ENCODE measurements at places on chromosomes 5 and 9.

GRCh38 chr5:21237461-21237860, 1249.5 kb upstream of the CDH18 start:
- DNase-seq: no peak

- no peak for DNase-seq
Measured at GRCh38 chr5:2311851-2312250, 429.1 kb upstream of the IRX4 start.

GRCh38 chr5:137573376-137573775, 74.2 kb upstream of the SPOCK1 start:
- DNase-seq: no peak

- no peak for DNase-seq
Measured at GRCh38 chr9:105270711-105271110, 26.3 kb downstream of the SLC44A1 start.

- DNase-seq: no peak
Measured at GRCh38 chr9:76519075-76519835, 60.3 kb downstream of the GCNT1 start.

DNA sequence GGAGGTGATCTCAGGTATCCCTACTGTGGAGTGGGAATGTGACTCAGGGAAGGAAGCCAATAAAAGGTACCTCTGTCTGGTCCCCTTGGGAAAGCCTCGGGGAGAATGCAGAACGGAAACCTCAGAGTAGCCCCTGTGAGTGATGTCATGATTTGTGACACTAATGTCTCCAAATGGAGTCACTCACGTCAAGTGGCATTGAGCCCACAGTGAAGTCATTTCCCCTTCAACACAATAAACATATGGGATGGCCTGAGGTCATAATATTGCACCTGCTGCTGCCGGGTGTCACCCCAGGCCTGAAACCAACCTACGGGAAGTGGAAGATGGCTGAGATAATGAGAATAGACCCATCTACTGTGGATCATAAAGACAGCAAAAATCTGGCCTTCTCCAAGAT, 75.9 kb upstream of the GOLM1 start:
- DNase-seq: no peak

DNA sequence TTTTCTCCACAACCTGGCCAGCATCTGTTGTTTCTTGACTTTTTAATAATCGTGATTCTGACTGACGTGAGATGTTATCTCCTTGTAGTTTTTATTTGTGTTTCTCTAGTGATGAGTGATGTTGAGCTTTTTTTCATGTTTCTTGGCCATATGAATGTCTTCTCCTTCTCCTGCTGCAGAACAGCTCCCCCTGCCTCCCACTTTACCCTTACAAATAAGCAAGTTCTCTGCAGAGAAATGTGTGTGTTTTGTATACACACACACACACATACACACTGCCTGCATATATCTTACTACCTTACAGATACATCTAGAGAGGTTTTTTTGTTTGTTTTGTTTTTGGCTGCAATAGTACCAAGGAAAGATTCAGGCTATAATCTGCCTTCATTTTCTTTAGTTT, 88.7 kb upstream of the PHF24 start:
- DNase-seq: no peak

DNA sequence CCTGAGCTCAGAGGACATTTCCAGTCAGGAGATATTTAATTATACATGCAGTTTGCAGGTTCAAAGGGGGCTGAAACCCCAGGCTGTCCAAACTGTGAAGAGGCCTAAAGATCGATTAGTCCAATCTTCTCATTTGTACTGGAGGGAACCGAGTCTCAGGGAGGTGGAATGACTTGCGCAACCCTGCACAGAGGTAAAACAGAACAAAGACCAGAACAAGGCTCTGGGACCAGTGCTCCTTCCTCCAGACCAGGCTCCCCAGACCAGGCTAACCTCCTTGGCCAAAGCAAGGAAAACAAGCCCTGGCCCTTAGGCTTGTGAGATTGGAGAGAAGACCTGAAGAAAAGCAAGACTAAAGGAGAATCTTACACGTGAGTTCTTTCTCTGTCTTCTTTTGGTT, 120.8 kb downstream of the ENC1 start:
- no peak for DNase-seq

- DNase-seq: no peak
Measured at GRCh38 chr5:78972654-78973428, 12.3 kb downstream of the ARSB start.

GRCh38 chr9:136081113-136081825, 13.8 kb downstream of the NACC2 start:
- DNase-seq: no peak

DNA sequence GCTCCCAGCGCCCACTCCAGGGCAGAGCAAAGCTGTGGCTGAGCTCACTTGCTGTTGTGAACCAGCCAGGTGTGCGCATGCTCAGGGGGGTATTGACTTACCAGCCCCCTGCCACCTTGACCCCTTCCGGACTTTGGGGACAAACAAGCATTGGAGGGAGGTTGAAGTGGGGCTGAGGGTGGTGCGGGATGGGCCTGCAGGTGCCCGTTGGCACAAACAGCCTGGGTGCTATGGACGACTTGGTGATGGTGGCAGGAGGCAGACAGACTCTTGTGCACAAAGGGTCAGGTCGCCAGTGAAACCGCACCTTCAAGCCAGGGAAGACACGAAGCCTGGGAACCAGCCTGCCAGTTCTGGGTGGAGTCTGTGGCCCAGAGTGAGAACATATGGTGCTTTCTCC, 858.5 kb upstream of the PTPRD start:
- no peak for DNase-seq

GRCh38 chr5:99061711-99062110, 132.9 kb upstream of the CHD1 start:
- DNase-seq: no peak

GRCh38 chr5:110769000-110769681, 30.3 kb downstream of the SLC25A46 start:
- no peak for DNase-seq

DNA sequence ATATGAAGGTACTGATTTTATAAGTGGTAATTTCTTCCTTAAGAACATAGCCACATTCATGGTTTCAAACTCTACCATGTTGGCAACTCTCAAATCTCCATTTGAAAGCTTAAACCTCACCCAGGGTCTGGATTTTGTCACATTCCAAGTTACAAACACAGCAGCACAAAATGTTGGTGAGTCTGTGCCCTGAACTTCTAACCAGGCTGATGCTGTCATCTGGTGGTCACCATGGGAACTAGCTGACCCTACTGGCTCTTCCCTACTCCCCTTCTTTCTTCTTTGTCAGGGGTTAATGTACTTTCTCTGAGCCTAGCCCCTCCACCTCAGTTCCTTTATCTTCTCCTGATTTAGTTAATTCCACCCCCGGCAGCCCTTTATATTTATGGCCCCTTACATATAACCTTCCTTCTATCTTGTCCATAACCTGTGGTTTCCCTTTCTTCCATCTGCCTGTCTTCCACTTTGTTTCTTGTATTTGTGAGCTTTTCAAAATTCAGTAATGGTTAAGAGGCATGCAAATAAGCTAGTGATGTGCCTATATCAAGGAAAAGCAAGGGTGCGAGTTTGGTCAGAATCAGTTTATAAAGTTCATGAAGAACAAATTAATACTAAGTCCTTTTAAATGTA, 35.9 kb downstream of the TGFBR1 start:
- peak; percentile 13 for DNase-seq

DNA sequence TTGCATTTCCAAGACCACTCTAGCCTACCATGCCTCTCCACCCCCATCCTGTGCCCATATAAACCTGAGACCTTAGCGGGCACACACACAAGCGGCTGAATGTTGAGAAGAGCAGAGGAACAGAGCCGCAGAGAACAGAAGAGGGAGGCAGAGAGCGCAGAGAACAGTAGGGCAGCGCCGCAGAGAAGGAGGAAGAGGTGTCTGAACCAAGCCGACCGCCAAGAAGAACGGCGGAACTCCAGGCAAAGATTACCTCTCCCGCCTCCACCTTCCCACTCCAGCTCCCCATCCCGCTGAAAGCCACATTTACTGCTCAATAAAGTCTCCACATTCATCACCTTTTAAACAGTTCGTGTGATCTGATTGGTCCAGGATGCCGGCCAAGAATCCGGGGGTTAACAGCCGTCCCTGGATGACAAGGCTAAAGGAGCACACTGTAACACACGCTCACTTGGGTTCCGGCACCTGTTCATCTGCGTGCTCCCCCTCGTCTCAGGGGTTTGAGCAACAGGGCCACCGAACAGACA, 33.2 kb downstream of the GRIN3A start:
- no peak for DNase-seq

GRCh38 chr5:160668356-160668755, 183.7 kb downstream of the ATP10B start:
- DNase-seq: no peak

DNA sequence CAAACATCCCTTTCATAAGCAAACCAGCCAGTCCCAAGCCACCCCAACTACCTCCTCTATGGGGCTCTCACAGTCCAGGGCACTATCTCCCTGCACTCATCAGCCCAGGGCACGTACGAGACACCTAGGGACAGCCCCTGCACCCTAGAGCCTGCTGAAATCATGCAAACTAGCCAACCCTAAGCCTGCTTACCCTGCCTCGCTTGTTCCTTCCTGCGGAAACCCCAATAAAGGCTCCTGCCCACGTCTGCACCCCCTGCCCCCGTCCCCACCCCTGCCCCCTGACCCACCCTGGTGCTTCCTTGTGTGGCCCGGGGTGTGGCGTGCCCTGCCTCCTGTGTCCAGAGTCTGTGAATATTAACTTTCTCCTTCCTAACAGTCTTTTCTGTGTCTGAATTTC, 135.9 kb downstream of the GADD45G start:
- no peak for DNase-seq

GRCh38 chr5:50647726-50648125, 18.7 kb upstream of the PARP8 start:
- DNase-seq: no peak

- DNase-seq: no peak
Measured at GRCh38 chr5:113226116-113226736, 208.6 kb downstream of the TSSK1B start.

GRCh38 chr9:73962792-73963191, 534.3 kb upstream of the RORB start:
- DNase-seq: no peak

DNA sequence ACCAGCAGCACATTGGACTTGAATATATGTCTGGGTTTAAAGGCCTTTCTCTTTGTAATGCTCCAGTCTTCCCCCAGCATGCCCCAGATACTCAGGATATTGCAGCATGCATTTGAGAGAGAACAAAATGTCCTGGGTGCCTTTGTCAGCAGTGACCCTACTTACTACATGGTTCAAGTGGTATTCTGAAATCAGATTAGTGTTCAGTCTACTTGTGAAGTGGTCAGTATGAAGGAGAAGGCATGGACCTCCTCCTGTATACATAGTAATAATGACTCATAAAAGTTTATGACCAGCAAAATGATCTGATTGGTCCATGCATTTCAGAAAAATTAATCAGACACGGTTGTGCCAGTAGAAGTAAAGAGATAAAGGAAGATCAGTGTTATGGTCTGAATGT, 25.4 kb downstream of the GPR21 start:
- no peak for DNase-seq

DNA sequence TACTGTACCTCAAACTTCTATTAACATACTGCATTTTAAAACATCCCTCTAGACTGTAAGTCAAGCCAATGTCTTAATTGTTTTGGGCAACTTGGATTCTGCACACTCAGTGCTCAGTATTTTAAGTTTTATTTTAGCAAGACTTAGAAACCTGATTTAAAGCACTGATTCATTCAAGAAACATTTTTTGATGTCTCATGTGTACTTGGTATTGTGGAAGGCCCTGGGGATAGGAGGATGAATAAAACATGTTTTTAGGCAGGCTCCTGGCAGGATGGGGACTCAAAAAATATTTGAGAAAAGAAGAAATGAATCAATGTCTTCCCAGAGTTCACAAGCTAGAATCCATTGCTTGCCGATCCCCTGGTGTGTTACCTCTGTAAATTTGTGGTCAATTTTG, 334.0 kb upstream of the PUM3 start:
- DNase-seq: no peak

DNA sequence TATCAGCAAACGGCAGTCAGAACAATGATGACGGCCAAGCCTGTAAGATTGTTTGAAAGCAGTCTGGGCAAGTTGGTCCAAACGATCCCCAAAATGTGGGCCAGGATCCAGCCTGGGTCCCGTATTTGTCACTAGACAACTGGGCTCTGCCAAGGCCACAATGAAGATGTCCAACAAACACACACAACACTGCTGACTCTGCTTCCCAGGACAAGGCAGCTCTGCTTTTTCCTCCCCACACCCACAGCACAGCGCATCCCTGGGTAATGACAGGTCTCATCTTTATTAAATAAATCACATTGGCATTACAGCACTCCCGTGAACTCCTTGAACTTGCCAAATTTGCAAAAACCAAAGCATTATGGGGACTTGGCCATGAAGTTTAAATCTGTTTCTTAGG, 424.1 kb upstream of the ACTBL2 start:
- DNase-seq: no peak

DNA sequence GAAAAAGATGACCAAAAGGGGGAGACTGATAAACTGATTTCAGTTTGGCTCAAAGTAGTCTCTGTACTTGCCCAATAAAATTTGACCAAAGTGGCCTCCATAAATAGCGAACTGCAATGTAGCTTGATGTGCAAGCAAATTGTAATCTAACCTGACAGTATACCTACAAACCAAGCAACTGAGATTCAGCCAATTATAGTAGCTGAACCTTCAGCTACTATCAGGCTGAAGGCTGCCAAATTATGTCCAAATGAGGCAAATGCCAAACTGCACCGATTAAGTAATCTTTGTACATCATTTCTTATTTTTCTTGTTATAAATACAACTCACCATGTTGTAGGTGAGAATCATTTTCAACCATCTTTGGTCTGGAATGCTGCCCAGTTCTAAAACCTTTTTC, 390.6 kb downstream of the CDH9 start:
- DNase-seq: no peak

GRCh38 chr5:26419987-26420386, 618.4 kb downstream of the CDH9 start:
- no peak for DNase-seq

DNA sequence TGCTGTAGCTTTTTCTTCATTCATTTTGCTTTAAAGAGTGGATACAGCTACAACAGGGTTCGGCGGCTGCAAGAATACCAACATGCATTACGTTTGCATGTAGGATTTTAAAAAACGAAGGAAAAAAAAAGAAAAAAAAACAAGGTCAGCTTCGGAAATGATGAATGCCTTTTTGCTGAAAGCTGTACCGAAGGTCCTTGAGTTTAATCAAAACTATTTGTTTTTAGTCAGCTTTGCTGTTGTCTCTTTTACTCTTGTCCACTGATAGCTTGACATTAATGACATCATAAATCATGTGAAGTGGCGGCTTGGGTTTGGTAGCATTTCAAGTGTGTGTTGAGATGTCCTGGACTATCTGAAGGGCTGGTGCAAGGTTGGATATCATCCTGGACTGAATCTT, 779.1 kb downstream of the NR2F1-AS1 start:
- no peak for DNase-seq

DNA sequence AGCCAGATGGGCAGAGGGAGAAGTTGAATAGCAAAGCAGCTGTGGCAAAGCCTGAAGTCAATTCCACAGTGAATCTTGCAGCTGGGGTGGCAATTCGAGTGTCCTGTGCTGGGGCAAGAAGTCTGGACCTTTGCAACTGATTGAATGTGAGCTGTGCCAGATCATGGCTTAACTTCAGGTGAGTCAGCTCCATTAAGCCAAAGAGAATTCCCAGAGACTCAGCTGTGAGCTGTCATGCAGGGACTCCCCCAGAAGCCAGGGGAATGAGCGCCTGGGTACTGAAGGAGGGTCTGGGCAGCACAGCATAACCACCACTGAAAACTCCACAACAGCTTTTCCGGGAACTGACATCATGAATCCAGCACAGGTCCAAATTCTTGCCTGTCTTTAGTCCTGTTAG, 153.5 kb upstream of the TRPC7 start:
- DNase-seq: no peak
